ENCODE measurements at places on chromosomes 1 and 21.

DNA sequence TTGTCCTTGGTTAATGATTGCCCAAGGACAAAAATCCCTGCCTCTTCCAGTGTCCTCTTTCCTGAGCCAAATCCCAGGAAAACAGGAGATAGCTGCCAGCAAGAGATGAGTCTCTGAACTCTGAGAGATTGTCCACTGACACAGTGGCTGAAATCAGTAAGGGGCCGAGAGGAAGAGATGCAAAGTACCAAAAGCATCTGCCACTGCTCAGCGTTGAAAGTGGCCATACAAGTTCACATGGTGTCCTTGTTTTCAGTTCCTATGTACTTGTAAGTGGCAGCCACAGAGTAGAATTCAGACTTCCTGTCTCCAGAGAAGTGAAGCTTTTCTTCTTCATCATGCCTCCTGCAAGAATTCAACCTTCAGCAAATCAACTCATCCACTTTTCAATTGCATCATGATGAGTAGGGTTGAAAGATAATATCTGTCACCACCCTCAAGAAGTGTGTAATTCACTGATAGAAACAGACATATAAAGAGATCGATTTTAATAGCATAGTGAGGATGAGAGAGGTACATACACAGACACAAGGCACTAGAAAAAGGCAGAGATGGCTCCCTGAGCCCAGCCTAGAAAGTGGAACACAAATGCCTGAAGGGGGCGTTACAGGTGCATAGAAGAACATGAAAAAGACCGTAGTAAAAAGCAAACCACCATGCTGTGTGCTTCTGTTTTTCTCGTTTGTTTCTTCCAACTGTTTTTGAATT lies 185.8 kb downstream of the MRPL39 start:
- DNase-seq, result no peak

- DNase-seq, result no peak
These were observed 5.1 kb downstream of the NT5C1A start for GRCh38 chr1:39666772-39667171.

DNA sequence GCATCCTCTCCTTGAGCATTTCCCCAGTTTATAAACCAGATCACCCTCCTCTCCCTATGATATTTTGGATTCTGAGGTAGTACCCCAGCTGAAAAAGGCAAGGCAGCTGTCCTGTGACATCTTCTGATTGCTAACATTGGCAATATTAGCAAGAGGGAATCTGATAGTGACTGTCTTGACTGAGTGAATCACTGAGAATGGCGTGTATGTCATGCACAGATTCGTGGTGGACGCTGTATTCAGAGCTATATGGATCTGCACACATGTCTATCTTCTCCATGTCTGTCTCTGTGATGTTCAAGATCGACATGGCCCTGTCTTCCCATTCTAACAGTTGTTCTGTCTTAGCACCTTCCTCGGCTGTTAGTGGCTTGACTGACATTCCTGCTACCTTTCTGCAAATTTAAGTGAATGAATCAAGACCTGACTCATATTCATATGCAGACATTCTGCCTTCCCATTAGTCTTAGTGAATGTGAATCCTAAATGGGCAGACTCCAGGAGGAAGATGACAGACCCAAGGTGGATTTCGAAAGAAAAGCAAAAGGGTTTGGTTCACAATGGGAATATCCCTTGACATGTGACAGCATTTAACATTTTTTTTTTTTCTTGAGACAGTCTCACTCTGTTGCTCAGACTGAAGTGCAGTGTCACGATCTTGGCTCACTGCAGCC lies 97.7 kb downstream of the PGBD5 start:
- no peak for DNase-seq

DNA sequence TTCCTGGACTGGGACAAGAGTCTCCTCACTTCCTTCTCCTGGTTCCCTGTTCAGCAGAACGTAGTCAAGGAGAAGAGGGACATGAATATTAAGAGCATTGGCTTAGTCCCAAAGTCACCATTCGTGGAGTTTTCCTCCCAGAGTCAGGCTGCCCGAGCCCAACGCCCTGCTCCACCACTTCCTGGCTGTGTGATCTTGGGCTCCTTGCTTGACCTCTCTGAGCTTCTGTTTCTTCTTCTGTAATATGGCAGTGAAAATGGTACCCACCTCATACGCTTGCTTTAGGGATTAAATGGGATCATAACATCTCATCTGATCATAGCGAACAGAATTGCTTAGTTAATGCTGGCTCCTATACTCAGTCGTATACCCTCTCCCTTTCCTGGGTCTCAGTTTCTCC lies 12.0 kb upstream of the CASZ1 start:
- no peak for DNase-seq

DNA sequence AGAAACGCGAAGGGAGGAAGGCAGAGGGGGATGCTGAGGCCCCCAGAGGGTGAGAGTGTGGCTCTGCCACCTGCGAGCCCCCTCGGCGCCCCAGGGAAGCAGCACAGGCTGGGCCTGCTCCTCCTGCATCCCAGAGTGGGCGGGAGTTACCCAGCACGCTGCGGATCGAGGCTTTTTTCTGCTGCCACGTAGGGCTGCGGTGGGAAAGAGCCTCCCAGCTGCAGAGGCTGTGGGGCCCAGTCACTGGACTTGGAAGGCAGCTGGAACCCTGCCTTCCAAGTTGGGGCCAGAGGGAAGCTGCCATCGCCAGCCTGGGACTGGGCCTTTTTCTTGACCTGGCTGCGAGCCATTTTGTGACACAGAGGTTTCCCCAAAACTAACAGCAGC lies 2.3 kb upstream of the GRIK3 start:
- DNase-seq, result no peak

Data from SW 1271 (cell line).